ENCODE measurements at places on chromosomes 2 and 18. TPM values are rescaled to one million over a fixed set of nuclear protein-coding genes. Genes with fewer than 3 reads are reported as not detected.
A peak's percentile ranks its signal among the peaks of the same experiment; 100 is the strongest.

- DNase-seq: no peak
These were observed 48.4 kb upstream of the SPATS2L start for GRCh38 chr2:200258081-200258480.

- DNase-seq: peak; percentile 95
These were observed at the start of gene SH3BP4 for GRCh38 chr2:234951664-234952269. Gene SH3BP4, plus strand, starts transcription at chr2:234952017. Its CDS starts 82,986 bp downstream, at chr2:235035003.

DNA sequence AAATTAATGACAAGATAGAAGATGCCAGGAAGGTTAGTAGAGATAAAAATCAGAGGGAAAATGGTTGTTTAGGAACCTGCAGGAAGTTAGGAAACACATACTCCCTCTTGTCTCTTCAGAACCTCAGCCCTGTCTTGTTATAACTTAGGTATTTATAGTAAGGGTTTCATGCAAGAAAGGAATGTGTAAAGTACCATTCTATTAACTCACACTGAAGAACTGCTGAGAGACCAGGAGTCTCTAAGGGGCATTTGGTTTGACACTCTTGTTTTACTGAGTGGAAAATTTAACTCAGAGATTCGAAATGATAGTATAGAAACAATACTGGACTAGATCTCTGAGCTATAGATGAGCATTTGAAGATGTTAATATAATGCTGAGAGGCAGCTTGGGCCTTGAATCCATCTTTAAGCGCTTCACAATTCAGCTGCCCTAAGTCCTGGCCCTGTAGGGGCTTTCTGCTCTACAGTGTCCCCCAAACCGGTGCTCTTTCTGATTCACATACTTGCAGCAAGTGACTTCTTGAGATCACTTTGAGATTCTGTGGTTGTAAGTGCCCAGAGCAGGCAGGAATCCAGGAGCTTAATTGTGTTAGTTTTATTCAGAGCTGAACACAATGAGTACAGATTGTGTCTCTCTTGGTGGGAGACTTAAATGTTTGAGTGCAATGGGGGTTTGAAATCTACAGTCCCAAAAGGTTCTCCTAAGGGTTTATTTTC lies 235.0 kb upstream of the RGPD4 start:
- DNase-seq: no peak

DNA sequence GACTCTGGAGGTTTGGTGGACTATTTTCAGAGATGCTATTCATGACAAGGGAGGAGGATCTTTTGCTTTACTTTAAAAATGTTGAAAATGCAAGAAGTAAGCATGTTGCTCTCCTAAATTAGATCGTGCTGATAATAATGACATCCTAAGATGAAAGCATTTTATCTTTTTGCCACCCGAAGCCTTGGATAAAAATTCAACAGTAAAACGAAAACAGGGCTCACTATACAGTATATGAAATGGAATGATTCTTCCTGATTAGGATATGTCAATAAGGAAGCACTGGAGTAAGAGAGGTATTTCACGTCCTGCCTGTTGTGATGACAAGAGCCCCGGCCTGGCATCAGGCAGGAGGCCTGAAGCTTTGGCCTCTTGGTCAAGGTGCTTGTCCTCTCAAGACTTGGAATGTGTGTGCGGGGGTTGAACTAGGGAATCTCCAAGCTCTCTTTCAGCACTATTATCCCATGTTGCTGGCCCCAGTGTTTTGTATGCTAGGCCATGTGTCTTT lies 306.0 kb downstream of the MTX2 start:
- no peak for DNase-seq

GRCh38 chr2:66301022-66301766 lies 133.7 kb upstream of the MEIS1 start:
- no peak for DNase-seq

- peak; percentile 79 for DNase-seq
These were observed 1.7 kb downstream of the MYCN start for GRCh38 chr2:15941871-15942710.

- DNase-seq: peak; percentile 88
These were observed 86.9 kb downstream of the LIMS1 start for GRCh38 chr2:108621087-108621559.

DNA sequence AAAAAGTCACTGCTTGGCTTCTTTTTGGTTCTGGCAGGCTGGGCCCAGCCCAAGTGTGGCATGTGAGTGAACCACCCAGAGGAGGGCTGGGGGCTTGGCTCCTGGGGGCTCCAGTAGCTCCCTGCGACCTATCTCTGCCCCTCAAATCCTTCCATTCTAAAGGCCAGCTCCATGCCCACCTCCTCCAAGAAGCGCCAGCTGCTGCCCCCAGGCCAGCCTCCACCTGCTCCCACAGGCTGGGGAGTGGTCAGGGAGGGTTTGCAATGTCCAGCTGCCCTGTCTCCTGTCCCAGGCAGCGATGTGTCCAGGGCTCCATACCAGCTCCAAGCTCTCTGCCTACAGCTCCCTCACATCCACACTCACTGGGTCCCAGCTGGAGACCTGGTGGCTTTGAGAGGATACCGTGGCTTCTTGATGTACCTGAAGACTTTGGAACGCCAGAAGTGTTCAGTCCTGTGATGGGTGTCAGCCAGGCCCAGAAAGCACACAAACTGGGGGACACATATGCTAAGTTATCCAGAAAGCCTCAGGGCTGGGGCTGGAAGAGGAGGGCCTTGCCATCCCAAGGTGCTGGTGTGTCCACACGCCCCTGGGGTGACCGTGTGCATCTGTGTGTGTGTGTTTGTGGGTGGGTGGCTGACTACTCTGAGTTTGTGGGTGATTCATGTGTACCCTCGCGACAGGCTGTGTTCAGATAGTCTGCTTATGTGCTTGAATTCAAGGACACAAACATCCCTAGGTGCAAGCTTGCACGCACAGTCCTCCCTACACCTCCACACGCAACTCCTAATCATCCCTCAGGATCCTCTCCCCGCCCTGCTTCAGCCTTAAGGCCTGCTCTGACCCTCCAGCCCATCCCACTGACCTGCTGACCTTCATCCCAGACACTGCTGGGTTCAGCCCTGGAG lies 33.4 kb downstream of the ZFP36L2 start:
- no peak for DNase-seq

DNA sequence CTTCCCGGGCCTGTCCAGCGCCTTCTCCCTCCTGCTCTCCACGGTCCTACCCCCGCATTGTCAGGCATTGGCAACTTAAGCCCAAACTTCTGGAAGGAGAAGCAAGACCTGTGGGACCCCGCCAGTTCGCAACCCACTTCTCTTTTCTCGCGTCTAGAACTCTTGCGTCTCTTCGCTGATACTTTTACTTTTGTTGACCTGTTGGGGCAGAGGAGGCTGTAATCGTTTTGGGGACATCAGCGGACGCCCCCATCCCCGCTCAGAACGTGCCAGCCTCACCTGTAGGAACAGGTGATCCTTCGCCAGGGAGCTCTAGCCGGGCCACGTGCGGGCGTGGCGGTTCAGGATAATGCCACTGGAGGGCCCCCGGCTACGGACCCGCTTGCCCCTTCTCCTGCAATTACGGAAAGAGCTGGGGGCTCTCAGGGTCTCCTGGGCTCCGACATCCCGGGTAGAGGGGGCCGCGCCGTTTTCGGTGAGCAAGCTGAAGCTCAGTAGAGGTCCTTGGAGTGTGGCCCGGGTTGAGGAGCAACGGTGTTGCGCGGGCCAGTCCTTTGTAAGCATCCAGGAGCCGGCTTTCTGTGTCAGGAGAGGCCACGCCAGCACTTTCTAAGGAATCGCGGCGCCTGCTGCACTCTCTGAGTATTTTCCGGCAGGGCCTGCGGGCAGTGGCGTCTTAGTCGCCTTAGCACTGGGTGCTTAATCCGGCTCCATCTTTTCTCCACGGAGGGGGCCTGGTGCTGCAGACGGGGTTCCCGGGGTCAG lies 1.6 kb downstream of the MTCL1 start:
- peak; percentile 89 for DNase-seq

- DNase-seq: no peak
These were observed 339.4 kb downstream of the BCL11A start for GRCh38 chr2:60213865-60214625.

DNA sequence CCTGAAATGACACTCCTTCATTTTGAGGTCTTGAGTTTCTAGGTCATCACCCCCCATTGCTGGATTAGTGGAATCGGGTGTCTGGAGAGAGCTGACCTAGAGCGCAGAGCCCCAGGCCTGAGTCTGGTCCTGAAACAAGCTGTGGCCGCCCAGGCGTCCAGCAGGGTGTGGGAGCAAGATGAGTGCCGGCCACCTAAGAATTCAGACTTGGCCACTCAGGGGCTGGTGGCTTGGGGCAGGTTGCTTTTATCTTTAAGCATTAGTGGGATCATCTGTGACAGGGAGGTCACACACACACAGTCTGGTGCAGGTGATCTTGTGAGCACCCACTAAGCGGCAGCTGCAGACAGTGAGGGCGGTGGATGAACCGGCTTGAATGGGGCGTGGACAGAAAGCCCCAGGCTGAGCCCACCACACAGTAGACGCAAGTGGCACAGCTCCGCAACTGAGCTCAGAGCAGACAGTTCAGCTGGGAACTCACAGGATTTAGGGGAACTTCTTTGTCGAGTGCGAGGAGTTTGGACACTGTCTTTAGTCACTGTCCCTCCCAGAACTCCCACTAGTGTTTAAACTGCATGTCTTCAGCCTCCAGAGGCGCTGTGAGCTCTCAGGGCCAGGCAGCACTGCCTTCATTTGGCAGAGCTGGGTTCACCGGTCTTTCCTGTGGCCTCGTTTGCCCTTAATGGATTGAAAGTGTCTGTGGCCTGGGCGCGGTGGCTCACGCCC lies 21.5 kb downstream of the ITGB1BP1 start:
- peak; percentile 51 for DNase-seq

DNA sequence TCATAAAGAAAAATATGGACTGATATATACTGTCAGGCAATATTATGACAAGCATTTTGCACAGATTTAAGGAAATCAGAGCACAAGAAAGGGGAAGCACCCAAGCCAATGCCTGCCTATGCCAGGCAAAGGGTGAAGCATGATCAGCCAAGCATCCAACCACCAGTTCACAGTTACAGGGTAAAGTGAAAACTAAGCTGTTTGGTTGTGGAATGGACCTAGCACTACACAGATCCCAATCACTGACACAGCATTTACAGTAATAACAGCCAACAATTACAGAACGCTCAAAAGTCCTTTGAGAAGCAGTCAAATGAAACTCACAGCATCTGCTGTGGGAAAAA lies 90.3 kb downstream of the SP3 start:
- DNase-seq: no peak

GRCh38 chr2:48480526-48480925 lies 49.4 kb upstream of the STON1 start:
- DNase-seq: no peak

- DNase-seq: no peak
These were observed 56.8 kb downstream of the ASAP2 start for GRCh38 chr2:9263428-9263827.

GRCh38 chr2:183505911-183506310 lies 381.7 kb downstream of the NUP35 start:
- DNase-seq: no peak

- DNase-seq: no peak
These were observed 20.9 kb downstream of the DYSF start for GRCh38 chr2:71474116-71474743.

DNA sequence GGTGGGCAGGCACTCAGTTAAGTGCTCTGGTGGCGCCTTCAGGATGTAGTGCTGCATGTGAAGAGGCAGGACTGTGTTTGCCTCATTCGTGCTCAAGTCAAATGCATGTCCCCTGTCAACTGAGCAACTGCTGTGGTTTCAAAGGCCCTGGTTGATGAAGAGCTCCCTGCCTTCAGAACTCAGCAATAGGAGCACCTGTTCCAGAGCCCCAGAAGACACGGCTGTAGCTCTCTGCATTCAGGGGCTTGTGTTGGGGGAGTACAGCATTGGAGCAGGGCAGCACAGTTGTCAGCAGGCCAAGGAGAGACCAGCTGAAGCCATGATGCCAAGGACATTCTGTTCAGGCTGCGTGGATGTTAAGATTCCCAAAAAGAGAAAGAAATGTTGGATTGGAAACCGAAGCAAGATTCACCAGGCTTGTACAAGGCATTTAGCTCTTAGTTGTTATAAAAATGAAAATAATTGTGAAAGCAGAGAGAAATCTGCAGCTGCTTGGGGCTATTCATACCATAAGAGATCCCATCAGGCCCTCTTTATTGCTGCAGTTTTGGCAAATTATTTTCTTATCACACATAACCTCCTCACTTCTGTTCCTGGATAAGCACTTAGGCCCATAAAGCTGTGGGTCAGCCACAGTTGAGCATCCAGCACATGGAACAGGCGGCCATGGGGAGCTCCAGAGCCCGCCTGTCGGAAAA lies 252.4 kb upstream of the ZNF521 start:
- no peak for DNase-seq

DNA sequence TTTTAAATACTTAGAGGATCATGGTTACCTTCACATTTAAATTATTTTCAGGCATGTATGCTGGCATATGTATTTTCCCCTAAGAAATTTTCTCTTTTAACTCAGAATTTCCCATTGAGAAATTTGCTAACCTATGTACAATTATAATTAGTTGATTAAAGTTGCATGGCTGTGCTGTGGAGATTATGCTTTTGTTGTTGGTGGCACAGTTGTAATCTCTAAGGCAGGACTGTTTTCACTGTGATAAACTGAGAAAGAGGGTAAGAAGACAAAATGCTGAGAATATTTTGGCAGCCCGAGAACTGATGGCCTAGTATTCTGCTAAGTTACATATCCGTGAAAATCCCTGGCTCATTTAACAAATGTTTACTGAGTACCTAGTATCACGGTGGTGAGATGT lies 1.4 kb downstream of the VRK2 start:
- no peak for DNase-seq

GRCh38 chr2:241179899-241180298 lies 8.6 kb upstream of the ANO7 start:
- DNase-seq: no peak

- no peak for DNase-seq
These were observed 152.7 kb downstream of the UBR3 start for GRCh38 chr2:169980001-169980400.

DNA sequence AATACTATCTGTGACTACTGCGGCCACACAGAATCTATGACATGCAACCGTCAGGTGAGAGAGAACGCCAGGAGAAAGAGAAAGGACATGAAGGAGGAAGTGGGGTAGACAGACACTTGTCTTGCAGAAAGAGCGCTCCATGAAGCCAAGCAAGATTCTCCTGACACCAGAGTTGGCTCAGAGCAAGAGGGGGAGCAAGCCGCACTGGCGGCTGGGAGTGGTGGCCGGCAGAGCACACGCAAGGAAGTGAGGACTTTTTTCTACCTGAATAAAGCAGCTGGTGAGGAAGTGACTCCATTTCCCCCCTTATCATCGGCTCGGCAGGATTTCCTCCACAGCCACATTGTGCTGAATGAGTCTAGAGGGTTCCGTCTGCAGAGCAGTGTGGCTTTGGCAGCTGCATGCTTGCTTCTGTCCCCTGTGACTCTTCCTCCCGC lies 181.6 kb downstream of the BCL2 start:
- no peak for DNase-seq

Gene SERPINB11
- total RNA-seq: not detected

Gene POTEC
- total RNA-seq: 2.5 TPM

Gene NAT8
- total RNA-seq: not detected

Gene FAP
- not detected for total RNA-seq

Gene INPP5D
- total RNA-seq: 0.66 TPM

Gene ZEB2
- total RNA-seq: not detected

Gene SERPINB3
- 0.25 TPM for total RNA-seq

Gene TMEM163
- 0.21 TPM for total RNA-seq
